Ecto neural progenitor cell (in vitro differentiated cells): ENCODE measurements at places on chromosomes 2 and 18.

GRCh38 chr2:99836690-99837605 lies 305.4 kb downstream of the AFF3 start:
- DNase-seq, result no peak

DNA sequence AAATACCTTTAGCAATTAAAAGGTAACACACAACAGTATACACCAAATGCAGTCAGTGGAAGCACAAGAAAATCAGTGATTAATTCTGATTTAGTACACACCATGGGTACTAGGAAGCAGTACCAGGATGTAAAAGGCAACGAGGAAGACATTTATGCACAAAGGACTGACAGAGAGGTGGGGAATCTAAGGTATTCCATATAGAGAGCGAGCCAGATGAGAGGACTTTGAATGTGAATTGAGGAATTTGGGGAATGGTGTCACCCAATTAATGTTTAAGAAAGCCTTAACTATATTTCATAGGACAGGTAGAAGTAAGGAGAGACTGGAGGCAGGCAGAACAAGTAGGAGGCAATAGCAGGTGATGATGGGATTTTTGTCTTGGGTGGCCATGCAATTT lies 11.7 kb downstream of the CPS1 start:
- no peak for DNase-seq

- no peak for DNase-seq
These were observed 361.1 kb upstream of the NRP2 start for GRCh38 chr2:205321231-205321630.

- DNase-seq, result no peak
These were observed 189.4 kb upstream of the ACAA2 start for GRCh38 chr18:50002781-50003180.

- DNase-seq, result no peak
These were observed 228.0 kb upstream of the SMAD7 start for GRCh38 chr18:49178736-49179135.

DNA sequence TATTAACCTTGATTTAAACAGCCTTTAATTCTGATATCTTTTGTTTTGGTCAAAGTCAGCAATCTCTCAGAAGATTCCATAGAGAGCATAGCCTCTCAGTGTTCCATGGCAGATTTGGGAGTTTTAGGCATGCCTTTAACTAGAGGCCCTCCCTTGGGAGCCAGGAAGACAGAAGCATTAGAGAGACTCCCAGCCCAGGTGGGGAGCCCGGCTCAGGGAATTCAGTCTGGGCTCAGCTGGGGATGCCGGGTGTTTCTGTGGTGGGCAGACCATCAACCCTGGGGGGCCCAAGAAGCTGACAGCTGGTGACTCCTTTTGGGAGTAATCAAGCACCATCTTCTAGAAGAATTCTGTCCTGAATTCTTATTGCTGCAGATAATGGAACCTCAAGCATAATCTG lies 99.7 kb upstream of the CELF4 start:
- DNase-seq, result peak; percentile 29

DNA sequence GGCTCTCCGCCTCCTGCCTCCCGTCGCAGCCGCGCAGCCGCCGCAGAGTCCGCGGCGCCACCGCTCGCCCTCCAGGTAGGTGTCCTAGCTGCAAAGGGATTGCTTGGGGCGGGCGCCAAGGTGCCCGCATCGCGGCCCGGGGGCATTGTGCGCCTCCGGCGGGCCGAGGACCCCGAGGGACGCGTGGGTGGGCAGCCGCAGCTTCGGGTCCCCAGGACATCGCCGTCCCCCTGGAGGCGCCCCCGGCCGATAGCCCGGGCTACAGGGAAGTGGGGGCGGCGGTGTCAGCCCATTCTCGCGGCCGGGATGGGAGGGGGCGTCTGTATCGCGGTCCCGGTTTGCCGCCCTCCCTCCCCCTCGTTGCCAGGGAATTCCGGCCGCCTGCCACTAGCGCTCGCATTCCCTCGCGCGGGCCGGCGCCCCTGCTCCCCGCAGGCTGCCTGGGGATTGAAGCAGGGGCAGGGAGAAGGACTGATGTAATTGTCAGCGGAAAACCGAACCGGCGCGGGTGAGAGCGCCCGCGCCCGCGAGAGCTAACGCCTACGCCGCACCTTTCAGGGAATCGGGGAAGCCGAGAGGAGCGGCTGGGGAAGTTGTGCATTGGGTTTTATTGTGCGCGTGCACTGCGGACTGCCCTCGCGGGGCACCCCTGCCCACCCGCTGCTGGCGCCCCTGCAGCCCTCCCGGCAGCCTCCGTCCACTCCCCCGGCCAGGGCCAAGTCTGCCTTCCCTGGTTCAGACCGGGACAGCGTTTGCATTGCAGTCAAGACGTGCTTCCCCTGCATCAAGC lies 483 bp downstream of the OSBPL6 start:
- peak; percentile 79 for DNase-seq

DNA sequence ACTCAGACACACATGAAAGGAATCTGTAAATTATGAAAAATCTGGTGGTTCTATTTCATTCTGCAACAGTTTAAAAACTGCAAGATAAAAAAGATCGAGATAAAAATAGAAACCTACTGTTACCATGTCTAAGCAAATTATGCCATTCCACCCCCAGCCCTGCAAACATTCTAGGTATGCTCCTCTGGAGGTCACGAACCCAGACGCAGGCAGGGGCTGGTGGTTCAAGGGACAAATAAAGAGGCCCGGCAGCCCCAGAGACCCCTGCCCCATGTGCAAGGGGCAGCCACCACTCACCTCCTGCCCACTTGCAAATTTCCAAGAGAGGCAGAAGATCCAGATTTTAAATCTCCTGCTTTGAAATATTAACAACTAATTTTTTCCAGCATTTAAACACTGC lies 210.5 kb downstream of the ANAPC1 start:
- DNase-seq, result no peak

GRCh38 chr18:10544093-10544748 lies 18.4 kb downstream of the NAPG start:
- DNase-seq, result no peak

DNA sequence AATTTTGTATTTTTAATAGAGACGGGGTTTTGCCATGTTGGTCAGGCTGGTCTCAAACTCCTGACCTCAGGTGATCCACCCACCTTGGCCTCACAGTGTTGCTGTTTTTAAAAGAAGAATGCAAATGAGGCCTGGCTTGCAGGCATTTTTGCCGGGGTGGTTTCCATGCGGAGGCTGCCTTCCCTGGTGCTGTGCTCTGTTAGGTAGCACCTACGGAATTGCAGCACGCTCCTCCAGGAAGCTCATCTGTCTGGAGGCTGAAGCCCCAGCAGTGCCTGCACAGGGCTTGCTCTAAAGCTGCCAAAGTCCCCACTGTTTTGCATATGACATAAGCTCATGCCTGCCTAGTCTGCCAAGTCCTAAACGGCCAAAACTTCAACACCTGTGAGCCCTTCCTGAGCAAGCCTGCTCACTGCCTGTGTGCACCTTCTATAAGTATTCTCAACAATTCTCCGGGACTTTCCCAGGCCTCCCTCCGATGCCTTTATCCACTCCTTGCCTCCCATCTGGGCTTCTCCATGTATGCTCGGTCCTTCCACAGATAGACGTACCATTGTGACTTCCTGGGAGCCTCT lies 551.3 kb upstream of the RAB6C start:
- no peak for DNase-seq

DNA sequence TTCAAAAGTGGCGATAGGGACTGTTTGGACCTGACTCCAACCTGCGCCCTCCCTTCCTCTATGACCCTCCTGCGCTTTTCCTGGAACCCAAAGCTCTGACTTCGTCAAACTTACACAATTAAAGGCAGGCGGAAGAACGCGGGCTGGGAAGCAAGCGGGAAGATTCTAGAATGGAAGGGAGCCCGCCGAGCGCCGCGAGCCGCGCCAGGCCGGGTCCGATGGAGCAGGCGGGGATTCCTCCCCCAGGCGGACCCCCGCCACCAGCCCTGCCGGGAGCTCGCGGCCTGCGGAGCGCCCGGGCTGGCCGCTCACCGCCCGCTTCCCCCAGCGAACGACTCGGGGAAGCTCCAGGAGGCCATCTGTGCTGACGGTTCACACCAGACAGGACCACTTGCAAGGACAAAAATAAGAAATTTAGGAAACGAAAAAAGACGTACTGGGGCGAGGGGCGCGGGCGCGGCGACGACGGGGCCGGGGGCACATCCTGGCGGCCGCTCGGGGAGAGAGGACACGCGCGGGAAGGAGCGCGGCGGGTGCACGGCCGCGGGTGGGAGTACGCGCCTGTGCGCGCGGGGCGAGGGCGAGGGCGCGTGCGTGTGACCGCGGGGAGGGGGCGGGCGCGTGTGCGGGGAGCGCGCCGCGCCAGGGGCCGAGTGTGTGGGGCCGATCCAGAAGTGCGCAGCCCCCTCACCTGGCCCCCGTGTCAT lies 1.1 kb upstream of the SALL3 start:
- DNase-seq, result peak; percentile 66

GRCh38 chr18:72091369-72091768 lies 452.8 kb downstream of the CBLN2 start:
- no peak for DNase-seq

- no peak for DNase-seq
These were observed 112.8 kb downstream of the PHLPP1 start for GRCh38 chr18:62828091-62828640.

GRCh38 chr18:62324181-62324828 lies 805 bp upstream of the TNFRSF11A start:
- DNase-seq, result no peak

- no peak for DNase-seq
These were observed 1.9 kb upstream of the SPOPL start for GRCh38 chr2:138499684-138500083.

DNA sequence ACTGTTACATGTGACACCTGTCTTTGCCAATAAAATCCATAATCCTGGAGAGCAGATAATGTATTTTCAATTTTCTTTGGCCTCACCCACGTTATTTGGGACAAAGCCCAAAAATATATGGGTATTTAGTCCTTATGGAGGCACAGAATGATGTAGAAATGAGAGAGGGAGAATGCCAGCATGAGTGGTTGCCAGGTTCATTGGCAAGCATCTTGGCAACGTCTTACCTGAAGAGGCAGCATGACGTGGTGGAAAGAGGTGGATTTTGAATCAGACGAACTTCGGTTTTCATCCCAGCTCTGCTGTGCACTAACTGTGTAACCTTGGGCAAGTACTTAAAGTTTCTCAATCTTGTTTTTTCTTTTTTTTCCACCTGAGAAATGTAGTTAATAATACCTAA lies 969.6 kb upstream of the PIK3C3 start:
- no peak for DNase-seq

DNA sequence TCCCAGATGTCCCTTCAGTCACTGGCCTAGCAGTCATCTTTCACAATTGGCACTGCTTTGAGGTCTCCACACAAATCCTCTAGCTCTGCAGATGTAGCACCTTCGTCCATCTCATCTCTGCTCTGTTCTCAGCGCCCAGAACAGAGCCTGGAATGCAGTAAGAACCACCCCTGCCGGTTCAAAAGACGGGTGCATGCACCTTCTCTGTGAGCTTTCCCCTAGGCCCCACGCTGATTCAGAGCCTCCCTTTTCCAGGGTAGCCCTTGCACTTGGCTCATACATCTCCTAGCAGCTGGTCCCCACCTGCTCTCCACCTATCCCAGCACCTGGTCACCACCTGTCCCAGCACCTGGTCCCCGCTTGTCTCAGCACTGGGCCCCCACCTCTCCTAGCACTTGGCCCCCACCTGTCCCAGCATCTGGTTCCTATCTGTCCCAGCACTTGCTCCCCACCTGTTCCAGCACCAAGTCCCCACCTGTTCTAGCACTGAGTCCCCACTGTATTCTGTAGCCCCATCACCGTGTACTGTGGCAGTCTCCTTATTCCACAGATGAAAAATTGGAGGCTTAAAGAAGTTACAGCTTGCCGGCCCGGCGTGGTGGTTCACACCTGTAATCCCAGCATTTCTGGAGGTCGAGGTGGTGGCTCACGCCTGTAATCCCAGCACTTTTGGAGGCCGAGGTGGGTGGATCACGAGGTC lies 4.7 kb upstream of the KCNF1 start:
- DNase-seq, result no peak

DNA sequence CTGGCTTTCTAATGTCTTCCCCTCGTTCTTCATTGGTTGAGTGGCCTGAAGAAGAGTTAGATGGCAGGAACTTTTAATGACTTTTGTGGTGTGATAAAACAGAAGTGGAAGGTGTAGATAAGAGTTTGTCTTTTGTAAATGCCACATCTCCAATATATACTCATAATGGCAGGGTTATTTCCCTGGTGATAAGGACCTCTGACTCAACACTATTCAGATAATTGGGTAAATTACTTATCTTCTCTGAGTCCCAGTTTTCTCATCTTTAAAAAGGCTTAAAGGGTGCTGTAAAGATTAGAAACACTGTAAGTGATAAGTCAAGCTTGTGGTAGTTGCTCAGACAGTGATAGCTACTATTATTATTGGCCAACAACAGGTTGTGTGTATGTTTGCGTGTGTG lies 9.5 kb downstream of the KLHL14 start:
- DNase-seq, result no peak

DNA sequence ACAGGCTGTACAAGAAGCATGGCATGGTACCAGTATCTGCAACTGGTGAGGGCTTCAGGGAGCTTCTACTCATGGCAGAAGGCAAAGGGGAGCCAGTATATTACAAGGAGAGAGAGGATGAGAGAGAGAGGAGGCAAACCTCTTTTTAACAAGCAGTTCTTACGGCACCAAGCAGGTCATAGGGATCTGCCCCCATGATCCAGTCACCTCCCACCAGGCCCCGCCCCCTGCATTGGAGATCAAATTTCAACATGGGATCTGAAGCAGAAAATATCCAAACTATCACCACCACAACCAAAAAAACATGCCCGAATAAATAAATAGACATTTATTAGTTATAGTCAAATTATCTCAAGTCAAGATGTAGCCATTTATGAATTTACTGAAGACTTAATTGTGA lies 14.5 kb upstream of the SLC35F5 start:
- no peak for DNase-seq

- no peak for DNase-seq
These were observed 105.6 kb downstream of the TNS1 start for GRCh38 chr2:217897091-217897715.

DNA sequence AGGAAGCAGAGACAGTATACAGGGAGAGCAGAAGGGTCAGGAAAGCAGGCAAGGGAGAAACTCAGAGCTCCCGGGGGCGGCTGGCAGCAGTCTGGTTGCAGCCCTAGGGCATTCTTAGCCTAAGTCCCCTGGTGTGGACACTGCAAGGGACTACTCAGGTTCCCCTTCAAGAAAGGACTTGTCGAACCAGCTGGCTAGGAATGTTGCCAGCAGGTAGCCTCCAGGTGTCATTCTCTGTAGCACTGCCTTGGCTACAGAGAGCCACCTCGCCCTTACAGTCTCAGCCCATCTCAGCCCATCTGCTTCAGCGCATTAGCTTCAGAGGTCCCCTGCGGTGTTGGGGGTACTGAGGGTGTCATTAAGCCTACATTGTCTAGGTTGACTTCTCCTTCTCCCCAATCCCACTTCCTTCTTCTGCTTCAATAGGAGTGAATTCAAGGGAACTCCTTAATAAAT lies 11.3 kb upstream of the TMSB10 start:
- DNase-seq, result no peak

GRCh38 chr2:40783704-40784103 lies 331.8 kb upstream of the SLC8A1 start:
- DNase-seq, result no peak
